CD4-positive, alpha-beta T cell treated with Interleukin-17A for 4 hours (primary cell): ENCODE measurements at places on chromosomes 7 and 10.

DNA sequence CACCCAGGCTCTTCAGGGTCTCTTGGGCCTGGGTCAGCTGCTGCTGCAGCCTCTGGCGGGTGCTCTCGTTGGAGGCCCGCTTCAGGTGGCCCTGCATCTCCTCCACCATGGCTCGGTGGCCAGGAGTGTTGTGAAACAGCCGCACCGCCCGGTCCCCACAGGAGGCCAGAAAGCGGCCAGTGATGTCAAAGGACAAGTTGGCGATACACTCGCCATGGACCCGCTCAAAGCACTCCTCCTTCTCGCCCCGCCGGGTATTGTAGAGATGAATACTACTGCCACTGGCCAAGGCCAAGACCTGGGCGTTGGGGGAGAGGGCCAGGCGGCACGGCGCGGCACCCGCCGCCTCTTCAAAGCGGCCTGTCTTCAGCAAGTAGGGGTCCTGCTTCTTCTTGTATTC lies 7.9 kb downstream of the TBL2 start:
- no peak for DNase-seq

DNA sequence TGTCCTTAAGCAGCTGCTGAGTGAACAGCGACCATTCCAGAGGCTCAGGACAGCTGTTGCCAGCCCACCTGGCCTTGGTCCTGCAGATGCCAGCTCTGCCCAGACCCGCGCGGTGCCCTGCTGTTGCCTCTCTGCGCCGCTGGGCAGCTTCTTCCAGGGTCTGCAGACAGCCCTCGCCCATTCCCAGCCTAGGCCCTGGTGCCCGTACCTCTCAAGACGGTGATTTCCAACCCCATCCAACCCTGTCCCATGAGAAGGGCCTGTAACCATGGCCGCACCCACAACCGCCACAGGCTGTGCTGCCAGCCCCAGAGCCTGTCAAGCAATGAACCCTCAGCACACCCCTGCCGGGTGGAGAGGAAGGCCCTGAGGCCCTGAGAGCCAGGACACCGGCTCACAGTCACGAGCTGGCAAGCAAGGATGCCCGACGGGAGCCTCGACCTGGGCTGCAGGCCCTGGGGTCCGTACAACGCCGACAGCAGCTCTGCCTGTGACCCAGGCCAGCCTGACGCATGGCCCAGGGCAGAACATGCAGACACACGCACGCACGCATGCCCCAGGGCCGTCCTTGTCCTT lies 231.9 kb downstream of the MAD1L1 start:
- no peak for DNase-seq

GRCh38 chr7:94042381-94042780 lies 38.2 kb upstream of the BET1 start:
- DNase-seq = no peak

DNA sequence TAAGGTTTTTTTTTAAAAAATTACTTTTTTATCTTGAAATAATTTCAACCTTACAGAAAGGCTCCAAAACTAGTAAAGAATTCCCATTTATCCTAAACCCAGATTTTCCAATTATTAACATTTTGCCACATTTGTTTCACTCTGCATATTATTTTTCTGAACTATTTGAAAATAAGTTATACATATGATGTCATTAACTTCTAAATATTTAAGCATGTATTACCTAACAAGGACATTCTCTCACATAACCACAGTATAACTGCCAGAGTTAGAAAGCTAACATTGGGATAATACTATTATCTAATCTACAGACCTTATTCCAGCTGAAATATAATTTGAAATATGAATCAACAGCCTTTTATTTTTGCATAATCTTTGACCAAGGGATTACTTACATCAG lies 65.8 kb downstream of the SLC18A2 start:
- DNase-seq = no peak

- no peak for DNase-seq
Observed at GRCh38 chr7:120502132-120502531, 229.2 kb downstream of the KCND2 start.

DNA sequence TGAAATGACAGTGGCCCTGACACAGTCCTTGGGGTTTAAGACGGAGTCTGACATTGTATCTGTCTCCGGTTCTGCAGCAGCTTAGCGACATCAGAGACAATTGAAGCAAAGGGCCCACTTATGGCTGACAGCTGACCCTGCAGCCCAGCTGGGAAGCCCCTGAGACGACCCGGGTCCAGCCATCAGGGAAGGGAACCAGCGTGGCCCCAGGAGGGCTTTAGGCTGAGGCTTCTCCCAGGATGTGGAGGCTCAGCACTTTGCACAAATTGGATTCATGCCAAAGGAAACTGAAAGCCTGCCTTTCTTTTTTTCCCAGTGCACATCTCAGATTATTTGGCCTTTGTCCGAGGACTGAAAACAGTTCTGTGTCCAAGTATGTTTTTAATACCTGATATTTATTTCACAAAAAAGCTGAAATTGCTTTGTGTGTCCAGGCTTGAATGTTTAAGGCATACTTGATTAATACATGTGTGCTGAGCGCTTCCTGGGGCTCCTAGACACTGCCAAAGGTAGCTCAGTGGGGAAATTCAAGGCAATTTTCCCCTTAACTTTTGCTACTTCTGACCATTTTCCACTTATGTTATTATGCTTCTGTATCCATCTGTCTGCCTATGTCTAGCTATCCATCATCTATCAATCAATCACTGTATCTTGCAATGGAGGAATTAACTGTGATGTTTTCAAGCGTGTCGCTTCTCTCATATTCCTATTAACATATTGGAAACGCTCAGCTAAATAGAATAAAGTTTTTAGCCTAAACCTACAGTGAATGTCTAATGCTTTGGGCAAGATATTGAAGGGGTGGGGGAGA lies 34.8 kb downstream of the KLF6 start:
- no peak for DNase-seq

GRCh38 chr10:806451-807162 lies 117.1 kb upstream of the DIP2C start:
- no peak for DNase-seq

DNA sequence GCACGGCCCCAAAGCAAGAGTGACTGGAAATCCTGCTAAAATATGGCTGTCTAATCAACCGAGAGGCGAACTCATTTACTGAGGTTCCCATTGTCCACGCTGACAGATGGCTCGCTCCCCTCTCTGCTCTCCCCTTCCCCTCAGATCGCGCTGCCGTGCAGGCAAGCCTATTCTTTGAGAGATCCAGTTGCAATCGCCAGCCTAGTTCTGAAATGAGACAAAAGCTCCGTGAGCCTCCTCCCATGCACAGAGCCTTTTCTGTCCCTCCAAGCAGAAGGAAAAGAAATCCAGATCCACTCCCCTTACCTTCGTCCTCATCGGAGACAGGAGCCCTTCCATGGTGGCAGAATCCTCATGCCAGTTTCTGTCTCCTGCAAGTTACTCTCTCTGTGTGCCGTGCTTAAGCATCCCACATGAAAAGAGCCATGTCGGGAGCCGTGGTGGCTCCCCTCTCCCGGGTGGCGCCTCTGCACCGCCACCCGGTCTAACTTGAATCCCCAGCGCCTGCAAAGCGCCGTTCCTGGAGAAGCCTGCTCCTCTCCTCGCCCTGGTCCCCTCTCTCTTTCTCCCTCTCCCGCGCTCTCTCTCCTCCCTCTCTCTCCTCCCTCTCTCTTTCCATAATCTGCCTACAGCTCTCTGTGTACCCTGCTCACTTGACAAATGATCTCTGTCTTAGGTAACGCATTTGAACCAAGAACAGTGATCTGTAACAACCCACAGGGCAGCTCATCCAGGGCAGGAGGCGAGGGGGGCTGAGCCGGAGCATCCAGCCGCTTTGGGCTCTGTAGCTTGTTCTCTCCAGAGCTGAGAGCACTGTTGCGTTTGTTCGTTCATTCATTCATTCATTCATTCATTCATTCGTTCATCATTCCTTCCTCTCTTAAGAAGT lies 156.8 kb downstream of the FRMD4A start:
- no peak for DNase-seq

GRCh38 chr10:124678557-124679240 lies 65.5 kb downstream of the FAM53B start:
- DNase-seq = peak; percentile 73

DNA sequence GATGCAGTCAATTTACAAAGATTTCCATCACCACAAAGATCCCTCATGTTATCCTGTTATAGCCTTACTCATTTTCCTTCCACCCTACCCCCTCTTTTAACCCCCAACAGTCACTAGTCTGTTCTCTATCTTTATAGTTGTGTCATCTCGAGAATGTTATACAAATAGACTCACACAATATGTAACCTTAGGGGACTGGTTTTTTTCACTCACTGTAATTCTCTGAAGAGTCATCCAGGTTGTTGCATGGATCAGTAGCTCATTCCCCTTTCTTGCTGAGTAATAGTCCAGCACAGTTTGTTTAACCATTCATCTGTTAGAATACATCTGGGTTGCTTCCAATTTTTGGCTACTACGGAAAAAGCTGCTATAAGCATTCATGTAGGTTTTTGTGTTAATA lies 121.1 kb upstream of the PDE1C start:
- no peak for DNase-seq

- DNase-seq = peak; percentile 47
Observed at GRCh38 chr7:155804897-155805825, 7.1 kb downstream of the SHH start.

DNA sequence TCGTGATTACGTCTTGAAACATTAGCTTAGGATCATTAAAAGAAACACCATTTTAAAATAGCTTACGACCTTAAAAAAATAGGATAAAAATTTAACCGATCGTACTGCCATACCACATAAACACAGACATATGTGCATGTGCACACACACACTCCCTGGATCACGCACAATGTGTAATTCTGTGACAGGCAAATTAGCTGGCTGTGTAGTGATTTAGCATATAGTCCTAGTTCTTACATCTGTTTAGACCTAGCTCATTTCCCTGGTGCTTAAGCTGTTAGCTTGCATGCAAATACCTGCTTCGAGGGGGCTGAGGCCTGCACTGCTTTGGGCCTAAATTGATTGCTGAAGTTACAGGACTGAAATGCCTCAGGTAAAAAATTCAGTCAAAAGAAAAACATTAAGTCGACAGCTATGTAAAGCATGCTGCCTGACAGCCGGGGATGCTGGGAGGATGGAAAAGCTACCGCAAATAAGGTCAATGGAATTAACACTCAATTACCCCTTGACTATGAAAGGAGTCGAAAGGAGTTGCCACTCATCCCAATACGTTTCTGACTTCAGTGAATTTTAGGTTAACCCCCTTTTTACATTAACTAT lies 267.1 kb upstream of the FZD8 start:
- DNase-seq = no peak

- peak; percentile 25 for DNase-seq
Observed at GRCh38 chr7:380139-380485, 90.1 kb downstream of the FOXL3 start.

DNA sequence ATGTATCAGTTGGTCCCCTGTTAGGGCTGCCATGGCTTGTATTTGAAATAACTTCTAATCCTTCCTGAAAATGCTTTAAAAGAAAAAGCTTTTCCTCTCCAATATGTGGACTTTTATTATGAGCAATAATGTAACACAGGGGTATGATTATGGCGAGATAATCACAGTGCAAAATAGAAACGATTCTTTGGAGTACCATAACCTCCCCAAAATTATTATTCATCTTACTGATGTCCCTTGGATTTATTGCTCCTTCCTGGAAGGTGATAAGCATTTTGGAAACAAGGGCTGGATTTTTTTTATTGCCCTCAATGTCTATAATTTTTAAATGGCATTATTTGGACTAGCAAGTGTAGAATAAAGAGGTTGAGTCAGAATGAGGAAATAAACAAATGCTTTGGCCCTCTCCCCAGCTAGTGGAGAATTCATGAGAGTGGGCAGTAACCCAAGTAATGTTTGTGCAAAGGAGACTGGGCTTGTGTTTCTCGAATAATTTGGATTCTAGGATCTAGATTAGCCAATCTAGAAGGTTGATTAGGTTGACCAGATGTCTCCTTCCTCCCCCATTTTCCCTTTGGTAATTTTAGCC lies 403.9 kb upstream of the CELF2 start:
- no peak for DNase-seq

DNA sequence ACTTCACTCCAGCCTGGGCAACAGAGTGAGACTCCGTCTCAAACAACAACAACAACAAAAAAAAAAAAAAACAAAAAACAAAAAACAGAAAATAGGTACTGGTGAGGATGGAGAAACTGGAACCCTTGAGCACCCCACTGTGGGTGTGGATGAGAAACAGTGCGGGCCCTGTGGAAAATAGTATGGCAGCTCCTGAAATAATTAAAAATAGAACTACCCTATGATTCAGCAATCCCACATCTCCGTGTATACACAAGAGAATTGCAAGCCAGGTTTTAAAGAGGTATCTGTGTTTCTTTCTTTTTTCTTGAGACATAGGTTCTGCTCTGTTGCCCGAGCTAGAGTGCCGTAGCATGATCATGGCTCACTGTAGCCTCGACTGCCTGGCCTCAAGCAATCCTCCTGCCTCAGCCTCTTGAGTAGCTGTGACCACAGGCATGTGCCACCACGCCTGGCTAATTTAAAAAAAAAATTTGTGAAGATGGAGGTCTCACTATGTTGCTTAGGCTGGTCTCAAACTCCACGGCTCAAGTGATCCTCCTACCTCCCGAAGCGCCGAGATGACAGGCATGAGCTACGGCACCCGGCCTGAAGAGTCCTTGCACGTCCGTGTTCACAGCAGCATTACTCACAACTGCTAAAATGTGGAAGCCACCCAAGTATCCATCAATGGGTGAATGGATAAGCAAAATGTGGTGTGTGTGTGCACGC lies 39.5 kb downstream of the EBF3 start:
- DNase-seq = no peak

DNA sequence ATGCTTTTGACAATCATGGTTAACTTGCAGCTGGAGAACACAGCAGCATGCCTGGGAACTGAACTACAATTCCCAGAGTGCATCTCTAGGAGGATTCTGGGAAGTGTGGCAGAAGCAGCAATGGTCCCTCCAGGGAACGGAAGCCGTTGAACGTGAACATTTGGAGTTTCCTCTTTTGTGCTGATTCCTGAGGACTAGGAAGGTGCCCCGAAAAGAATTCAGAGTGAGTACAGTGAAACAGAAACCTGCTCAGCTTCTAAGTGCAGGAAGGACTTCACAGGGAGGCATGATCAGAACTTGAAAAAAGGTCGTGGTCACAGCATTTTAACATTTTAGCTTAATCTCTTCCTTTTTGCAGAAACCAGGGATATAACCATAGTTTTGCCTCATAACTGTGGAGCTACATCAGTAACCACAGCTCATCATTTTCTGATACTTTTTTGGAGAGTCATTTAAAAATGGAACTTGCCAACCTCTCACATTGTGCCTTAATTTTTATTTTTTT lies at the start of gene NUDT13:
Gene NUDT13 (plus strand): TSS at position 111 of the 505 bp plus-strand sequence. CDS start 3,911 bp downstream, outside the sequence.
- DNase-seq = peak; percentile 64

GRCh38 chr10:62000037-62000603 lies 98.6 kb downstream of the ARID5B start:
- no peak for DNase-seq

- no peak for DNase-seq
Observed at GRCh38 chr7:44383566-44383965, 58.2 kb upstream of the CAMK2B start.
